Activated CD4-positive, alpha-beta T cell treated with anti-CD3 and anti-CD28 coated beads, Interleukin-2, amount 10 ng/mL, durations not matched to agents 7 days and 5 days (primary cell): ENCODE measurements at places on chromosomes 7 and 10. TPM values are rescaled to one million over a fixed set of nuclear protein-coding genes. Genes with fewer than 3 reads are reported as not detected.

The GSTO1 gene
- total RNA-seq, result 129 TPM

The LIPM gene
- total RNA-seq, result not detected

The ZNF117 gene
- 5.2 TPM for total RNA-seq

The UPK3B gene
- 1.5 TPM for total RNA-seq

The HPSE2 gene
- total RNA-seq, result not detected

The PON3 gene
- total RNA-seq, result not detected

The GLI3 gene
- 0.12 TPM for total RNA-seq

The CPXM2 gene
- not detected for total RNA-seq

The DRGX gene
- not detected for total RNA-seq

The ATE1 gene
- total RNA-seq, result 24.4 TPM
